Daoy (cell line): ENCODE measurements at places on chromosomes 3 and 15. TPM values are rescaled to one million over a fixed set of nuclear protein-coding genes. Genes with fewer than 3 reads are reported as not detected.

DNA sequence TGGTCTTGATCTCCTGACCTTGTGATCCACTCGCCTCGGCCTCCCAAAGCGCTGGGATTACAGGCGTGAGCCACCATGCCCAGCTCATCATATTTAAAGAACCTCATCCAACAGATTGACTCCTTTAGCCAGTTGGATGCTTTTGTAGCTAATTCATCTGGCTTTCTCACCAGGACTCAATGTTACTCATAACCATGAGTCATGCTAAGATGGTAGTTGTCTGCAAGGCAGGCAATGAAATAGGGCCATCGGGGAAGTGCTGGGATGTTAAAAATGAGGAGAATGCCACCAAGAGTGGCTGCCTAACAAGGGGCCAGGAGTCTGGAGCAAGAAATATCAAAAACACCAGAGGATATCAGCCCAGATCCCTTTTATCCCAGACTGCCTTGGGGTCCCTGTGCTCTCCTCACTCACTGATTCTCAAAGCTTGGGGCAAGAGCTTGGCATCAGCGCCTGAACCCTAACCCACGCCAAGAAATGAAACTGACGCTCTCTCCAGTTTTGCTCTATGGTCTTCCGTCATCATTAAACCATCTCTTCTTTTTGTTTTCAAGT lies 7.4 kb upstream of the PCOLCE2 start:
- peak; percentile 62 for DNase-seq

GRCh38 chr15:92492551-92493115 lies 99.0 kb downstream of the ST8SIA2 start:
- DNase-seq = no peak

DNA sequence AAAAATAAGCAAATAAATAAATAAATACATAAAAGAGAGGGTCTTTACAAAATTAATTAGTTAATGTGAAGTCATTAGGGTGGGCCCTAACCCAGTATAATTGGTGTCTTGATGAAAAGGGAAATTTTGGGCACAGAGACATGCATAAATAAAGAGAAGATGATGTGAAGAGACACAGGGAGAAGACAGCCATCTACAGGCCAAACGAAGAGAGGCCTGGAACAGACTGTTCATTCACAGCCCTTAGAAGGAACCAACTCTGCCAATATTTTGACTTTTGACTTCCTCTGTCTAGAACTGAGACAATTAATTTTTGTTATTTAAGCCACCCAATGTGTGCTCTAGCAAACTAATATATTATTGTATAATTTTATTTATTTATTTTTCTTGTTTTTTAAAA lies 29.6 kb upstream of the SELENOK start:
- no peak for DNase-seq

GRCh38 chr3:49255718-49256511 lies 21.1 kb downstream of the C3orf62 start:
- no peak for DNase-seq

Gene ADAMTS9
- 3.1 and 3.3 TPM in 2 replicates for total RNA-seq

Gene COL8A1
- total RNA-seq = 4.7 and 5.2 TPM in 2 replicates

Gene ZPLD1
- total RNA-seq = 0.06 TPM in 1 of 2 replicates, not detected in the other

Gene IRAK2
- total RNA-seq = 12.7 and 13.3 TPM in 2 replicates

Gene CSPG4
- total RNA-seq = 21.2 and 24.7 TPM in 2 replicates

Gene GOLGA8O
- not detected in 2 replicates for total RNA-seq
